ENCODE measurements at places on chromosomes 7 and 10.

- no peak for DNase-seq
These were observed 55.8 kb downstream of the TMEM26 start for GRCh38 chr10:61397175-61397986.

DNA sequence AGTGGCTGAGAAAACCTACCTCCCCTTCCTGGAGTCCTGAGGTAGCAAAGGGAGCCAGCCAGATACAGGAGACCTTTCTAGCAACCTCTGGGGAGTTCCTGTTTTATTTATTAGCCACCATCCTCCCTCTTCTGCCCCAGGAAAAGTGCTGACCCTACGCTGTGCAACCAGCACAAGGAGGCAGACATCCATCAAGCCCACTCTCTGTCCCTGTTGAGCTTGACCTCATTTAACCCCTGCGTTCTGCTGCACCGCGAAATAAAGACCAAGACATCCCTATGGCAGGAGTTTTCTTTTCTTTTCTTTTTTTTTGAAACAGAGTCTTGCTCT is 25.3 kb upstream of the ANKRD2 start:
- DNase-seq = no peak

GRCh38 chr10:109668154-109668665 is 255.1 kb downstream of the XPNPEP1 start:
- DNase-seq = no peak

- no peak for DNase-seq
These were observed 519.0 kb downstream of the PCDH15 start for GRCh38 chr10:54282012-54282411.

- no peak for DNase-seq
These were observed 647.5 kb upstream of the IGFBP3 start for GRCh38 chr7:46568420-46569132.

DNA sequence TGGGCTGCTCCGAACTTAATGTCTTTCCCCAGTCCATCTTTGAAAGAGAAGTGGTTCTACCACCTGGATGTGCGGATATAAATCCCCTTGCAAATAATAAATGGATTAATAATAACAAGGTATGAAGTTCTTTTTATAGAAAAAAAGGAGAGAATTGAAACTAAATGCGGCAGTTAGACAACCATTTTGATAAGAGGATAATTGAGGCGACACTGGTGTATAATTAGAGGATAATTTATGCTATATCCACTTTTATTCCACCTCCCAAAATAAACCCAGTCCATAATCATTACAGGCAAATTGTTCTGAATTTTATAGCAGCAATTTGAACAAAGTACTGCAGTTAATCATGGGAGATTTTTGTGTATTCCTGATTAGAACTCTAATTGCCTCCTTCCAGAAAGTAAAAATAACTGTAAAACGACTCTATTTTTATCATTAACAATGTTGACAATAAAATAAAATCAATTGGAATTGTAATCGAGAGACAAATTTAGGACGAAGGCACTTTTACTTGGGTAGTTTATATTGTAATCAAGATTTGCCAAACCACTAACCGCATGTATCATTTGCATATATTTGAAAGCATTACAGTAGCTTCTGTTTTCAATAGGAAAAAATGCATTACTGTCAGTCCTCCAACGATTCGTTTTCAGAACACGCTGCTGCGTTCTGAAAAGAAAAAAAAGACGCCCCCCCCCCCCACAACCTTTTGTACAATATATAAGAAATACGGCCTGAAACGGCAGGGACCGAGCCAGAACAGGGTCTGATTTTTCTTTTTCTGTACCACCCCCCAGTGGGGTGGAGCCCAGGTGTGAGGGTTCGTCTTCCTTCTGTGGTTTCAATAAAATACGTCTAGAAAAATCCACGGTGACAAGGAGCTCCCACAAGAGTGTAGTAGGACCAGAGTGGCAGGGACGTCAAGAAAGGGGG is 838 bp upstream of the DLX6 start:
- DNase-seq = no peak

DNA sequence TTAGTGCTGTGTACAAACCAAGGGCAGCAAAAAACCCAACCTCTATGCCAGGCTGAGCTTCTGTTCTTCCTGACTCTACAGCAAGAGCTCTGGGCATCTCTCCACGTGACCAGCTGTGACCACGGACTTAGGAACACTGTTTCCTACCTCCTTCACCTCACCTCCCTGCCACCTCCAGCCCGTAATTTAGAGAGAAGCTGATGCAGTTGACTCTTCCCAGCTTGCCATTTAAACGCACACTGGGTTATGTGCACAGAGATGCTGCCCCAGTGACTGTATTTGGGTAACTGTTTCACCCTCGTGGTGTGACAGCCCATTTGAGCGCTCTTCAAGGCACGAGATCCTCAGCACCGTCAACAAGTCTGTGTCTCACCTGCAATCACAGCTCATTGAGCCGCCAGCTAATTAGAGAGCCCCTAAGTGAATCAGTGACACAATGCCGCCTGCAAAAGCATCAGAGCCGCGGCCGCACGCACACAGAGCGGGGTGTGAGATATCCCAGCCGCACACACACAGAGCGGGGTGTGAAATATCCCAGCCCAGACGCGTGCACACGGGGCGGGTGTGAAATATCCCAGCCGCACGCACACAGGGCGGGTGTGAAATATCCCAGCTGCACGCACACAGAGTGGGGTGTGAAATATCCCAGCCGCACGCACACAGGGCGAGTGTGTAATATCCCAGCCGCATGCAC is 319.7 kb downstream of the PTPRN2 start:
- DNase-seq = no peak

GRCh38 chr7:16063221-16063620 is 358.1 kb downstream of the CRPPA start:
- DNase-seq = no peak

- DNase-seq = no peak
These were observed at the start of gene AMZ1 for GRCh38 chr7:2687881-2688318. Gene AMZ1, plus strand, starts transcription at chr7:2688202. Its CDS starts 12,250 bp downstream, at chr7:2700452.

GRCh38 chr10:27743877-27744801 is 1.5 kb downstream of the MKX start:
- no peak for DNase-seq

- no peak for DNase-seq
These were observed 37.3 kb downstream of the SHH start for GRCh38 chr7:155774947-155775346.

- DNase-seq = no peak
These were observed 322.4 kb downstream of the PTEN start for GRCh38 chr10:88185830-88186229.

DNA sequence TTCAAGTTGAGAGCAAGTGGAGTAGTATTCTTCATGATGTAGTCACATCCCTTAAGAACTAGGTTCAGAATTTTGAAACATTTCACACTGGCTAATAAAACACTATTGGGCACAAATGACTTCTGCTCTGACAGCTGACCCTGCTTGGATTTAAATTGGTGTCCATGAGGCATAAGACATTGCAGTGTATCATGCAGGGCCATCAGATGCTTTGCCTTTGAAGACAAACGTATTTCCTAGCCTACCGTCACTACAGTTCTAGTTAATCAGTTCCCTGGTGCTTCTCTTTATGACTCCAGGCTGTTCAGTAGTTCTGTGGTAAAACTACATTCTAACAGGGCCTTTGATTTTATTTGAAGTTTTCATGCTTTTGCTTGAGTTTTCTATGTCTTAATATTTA is 168.5 kb upstream of the ZNF804B start:
- no peak for DNase-seq

DNA sequence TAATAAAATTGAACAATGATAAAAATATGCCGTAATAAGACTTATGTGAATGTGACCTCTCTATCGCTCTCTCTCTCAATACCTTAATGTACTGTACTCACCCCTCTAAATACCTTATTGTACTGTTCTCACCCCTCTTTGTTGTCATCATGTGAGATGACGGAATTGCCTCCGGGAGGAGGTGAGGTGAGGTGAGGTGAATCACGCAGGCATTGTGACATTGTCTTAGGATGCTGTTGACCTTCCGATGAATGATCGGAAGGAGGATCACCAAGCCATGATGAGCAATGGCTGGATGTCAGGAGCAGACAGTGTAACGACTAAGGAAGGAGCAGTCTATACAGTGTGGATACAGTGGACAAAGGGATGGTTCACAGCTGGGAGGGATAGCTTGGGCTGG is 87.4 kb upstream of the FAM20C start:
- DNase-seq = no peak

GRCh38 chr7:98107313-98107721 is 655 bp downstream of the LMTK2 start:
- DNase-seq = no peak

- DNase-seq = no peak
These were observed 93.5 kb downstream of the FOXP2 start for GRCh38 chr7:114508086-114508485.

DNA sequence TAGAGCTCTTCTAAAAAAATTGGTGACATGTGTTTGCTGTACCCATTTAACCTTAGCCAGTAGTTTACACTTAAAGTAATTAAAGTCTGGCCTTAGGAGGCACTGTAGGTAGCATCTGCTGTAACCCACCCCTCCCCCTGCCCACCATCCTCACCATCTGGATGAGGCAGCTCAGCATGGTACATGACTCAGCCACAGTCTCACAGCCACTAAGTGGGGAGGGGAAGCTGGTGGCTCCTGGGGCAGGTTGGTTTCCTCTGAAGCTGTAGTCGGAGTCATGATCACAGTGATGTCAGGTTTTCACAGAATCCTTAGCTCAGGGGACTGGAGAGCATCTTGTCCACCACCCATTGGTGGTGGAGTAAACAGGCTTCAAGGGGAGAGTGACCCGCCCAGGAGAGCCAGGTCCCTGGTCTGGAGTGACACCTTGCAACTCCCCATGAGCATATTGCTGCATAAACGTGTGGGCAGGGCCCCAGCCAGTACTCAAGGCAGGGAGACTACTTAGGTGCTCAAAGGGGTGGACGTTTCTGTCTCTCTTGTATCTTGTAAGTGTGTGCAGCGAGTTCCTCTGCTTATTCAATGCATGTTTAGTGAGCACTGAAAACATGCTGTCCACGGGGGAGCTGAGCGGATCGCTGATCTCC is 125.9 kb downstream of the GRK5 start:
- no peak for DNase-seq

GRCh38 chr10:28179006-28179742 is 123.7 kb downstream of the MPP7 start:
- DNase-seq = peak; percentile 26

- DNase-seq = no peak
These were observed 56.6 kb downstream of the PODXL start for GRCh38 chr7:131499801-131500200.

DNA sequence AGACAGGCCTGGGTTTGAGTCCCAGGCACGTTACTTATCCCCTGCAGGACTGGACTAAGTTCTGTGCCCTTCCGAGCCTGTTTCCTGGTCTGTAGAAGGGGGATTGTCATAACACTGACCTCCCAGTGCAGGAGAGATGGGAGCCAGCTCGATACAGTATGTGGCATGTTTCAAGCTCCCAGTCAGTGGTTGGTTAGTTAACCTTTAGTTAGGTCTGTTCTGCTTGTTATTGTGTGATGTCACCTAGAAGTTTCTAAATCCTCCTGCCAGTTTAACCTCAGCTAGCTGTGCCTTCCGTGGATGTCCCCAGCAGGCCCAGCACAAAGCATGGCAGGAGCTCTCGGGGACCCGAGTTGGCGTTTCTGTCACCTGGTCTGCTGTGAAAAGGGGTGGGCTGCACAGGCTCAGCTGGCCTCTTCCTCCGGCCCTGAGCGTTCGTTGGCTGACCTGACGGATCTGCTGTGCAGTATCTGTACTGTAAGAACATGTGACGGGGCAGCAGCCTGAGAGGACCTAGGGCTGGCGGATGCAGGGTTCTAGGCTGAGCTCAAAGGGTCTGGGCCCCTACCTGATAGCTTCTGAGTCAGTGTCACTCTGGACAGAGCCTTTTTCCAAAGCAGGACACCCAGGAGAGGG is 53.0 kb downstream of the SPOCK2 start:
- DNase-seq = no peak

DNA sequence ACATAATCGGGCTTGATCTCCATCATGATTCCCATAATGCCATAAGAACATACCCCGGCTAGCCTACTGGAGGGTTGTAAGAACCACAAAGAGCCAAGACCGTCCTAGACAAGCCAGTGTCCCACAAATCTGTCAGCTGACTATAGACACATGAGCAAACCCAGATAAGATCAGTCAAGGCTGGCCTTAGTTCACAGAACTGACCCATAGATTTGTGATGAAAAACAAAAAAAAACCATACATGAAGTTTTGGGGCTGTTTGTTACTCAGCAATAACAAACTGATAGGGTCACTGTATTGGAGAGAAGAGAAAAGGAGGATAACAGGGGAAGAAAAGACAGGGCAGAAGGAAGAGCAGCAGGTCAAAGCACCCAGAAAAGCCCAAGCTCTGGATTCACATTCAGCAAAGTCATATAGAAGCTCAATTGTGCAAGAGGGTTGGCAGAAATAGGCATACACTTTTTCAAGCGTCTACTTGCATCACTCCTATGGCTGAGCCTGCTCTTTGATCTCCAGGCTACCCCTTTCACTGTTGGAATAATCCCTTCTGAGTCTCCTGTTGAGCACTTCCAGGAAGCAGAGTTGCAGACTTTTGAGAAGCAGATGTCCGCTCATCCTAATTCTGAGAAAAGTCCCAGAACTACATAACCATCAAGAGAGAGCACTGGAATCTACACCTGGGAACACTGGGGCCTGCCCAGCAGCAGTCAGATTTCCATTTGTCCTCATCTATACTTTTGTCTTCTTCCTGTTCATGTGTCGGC is 122.0 kb upstream of the HABP2 start:
- DNase-seq = no peak

DNA sequence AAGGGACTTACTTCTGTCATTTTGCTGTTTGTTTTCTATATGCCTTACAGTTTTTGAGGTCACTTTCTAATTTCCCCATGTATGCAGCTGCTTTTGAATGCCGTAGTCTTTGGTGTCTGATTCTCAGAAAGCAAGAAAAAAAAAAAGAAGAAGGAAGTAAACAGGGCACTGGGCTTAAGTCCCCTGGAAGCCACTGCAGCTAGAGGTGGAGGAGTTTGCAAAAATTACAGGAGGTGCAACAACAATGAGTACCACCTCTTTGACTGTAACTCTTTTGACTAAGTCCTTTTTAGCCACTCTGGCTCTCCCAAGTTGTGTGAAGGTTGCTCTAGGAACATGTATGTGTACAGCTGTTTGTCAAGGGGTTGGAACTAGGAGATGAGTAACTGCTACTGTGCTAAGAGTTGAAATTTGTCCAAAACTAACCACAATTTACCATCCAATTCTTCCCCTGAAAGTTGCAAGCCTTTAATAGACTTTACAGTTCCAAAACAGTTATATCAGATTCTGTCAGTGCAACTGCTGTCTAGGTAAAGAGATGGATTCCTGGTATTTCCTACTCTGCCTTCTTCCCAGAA is 588.0 kb upstream of the LRRN3 start:
- no peak for DNase-seq

- no peak for DNase-seq
These were observed 1.9 kb upstream of the ZNF212 start for GRCh38 chr7:149237502-149237901.
